RCC 7860 (cell line): ENCODE measurements at places on chromosomes 13 and 19.
A peak's percentile ranks its signal among the peaks of the same experiment; 100 is the strongest.

DNA sequence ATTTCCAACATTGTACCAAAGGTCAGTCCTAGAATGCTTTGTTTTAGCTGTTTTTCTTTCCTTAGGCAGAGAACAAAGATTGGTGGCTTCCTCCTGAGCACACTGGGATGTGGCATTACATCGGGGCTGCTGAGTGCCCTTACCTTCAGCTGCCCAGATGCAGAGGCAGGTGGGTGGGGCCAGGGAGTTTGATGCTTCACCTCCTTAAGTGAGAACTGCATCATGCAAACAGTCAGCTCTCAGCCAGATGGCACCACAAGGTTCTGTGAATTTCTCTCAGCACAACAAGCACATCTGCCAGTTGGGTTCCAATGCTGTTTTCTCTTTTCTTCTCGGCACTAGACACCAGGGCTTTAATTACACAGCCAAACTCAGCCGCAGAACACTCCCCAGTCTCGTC, 87.4 kb upstream of the UBL3 start:
- no peak for DNase-seq

DNA sequence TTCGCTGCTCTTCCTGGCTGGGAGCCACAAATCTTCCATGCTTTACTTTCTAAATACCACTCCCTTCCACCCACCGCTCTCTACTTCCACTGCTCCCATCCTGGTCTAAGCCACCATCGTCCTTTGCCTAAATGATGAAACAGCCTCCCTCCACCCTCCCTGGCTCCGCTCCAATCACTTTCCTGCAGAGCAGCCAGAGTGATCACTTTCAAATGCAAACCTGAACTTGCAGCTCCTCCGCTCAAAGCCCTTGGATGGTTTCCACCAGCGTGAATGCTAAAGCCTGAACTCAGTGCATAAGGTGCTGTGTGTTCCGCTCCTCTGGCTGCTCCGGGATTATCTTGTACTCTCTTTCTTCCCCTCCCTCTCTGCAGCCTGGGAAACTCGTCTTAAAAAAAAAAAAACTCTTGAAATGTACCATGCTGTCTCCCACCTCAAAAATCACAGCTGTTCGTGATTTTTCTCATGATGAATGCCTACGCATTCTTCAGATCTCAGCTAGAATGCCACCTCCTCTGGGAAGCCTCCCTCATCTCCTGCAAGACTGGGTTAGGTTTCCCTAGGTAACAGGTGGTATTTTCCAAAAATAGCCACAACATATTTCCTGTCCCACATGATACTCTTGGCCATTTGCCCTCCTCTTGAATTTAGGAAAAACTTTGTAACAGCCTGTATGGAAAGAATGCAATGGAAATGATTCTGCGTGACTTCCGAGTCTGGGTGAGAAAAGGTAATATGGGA, 3.7 kb upstream of the SIN3B start:
- DNase-seq: peak; percentile 86

DNA sequence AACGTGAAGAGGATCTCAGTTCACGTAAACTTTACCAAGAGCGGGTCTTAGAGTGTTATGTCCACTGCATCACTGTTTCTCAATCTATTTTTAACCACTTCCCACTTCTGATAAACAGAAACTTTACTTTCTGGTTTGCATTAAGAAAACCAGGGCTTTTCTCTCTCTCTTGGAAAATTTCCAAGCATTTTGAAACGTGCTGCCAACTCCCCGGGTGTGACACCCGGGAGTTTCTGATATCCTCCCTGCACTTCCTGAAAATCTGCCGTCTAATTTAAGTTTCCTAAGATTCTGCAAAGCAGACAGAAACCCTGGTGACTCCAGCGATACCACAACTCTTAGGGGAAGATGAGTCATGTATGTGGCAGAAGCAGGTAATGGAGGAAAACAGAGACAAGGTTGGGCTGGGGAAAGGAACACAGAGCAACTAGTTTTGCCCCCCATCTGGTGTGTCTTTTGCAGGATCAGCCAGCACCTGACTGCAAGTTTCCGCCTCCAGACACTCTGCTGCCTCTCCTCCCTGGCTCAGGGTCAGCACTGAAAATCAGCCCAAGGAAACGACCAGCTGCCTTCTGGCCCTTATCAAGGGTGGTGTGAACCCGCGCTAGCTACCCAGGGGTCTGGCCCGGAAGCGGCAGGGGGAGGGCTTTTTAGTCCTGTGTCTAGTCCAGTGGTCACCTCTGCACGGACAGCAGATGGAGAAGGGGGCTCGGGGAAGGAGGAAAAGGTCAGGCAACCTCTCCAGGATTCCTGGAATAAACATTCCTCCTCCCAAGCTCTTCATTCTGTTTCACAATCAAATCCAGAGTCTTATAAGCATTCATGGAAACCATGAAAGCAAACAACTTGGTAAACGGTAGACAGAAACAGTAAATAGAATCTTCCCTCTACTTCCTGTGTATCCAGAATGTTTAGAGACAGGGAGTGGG, 11.3 kb upstream of the FFAR2 start:
- DNase-seq: peak; percentile 22

DNA sequence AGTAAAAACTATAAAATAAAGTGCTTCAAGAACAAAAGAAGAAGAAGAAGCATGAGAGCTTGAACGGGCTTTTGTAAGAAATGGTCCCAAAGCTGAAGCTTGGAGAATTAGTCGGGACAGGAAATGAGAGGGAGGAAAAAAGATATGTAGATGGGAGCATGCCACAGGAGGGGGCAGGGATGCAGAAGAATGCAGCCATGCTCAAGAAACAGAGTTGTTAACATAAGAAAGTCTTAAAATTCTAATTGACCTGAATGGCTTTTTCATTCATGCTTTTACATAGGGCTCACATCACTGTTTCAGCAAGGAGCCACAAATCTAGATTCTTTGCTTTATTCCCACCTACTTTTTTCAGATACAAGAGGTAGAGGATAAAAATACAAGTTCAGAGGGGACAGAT, 27.7 kb upstream of the NBEA start:
- DNase-seq: no peak

DNA sequence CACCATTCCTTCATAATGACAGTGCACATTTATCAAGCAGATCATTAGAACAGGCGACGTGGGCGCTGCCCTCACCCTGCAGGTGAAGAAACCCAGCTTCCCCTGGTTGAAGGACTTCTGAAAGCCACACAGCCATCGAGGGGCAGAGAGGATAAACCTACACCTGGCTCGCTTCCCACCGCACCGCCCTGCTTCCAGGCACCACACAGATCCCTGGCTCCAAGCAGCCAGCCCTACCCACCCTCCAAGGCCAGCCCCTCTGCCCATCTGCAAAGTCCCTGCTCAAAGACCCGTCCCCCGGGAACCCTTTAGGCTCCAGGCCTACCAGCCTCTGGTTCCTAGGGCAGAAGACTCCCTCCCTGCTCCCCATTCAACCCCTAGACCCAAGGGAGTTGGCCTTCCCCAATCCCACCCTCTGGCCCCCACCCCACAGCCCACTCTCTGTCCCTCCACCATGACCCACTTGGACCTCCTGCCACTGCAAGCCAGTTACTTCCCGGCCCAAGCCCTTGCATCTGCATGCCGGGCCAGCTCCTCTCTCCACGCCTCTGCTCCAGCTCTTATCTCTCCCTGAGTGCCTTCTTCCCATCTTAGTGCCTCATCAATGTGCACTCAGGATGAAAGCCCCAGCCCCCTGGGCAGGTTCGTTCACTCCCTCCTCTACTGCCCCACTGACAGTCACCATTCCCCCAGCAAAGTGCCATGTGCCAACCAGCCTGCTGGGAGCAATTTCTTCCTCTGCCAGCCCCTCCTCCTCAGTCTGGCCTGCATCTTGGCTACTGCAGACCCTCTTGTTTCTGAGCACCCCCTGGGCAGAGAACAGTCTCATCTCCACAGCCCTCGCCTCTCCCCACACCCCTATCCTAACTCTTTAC, 28.0 kb downstream of the PEPD start:
- DNase-seq: no peak

GRCh38 chr19:3474010-3474409, 6.3 kb downstream of the SMIM24 start:
- no peak for DNase-seq

GRCh38 chr19:19256072-19256969, 16.8 kb downstream of the TM6SF2 start:
- DNase-seq: no peak

- no peak for DNase-seq
Observed at GRCh38 chr19:46141421-46141820, 6.6 kb upstream of the IGFL2 start.

DNA sequence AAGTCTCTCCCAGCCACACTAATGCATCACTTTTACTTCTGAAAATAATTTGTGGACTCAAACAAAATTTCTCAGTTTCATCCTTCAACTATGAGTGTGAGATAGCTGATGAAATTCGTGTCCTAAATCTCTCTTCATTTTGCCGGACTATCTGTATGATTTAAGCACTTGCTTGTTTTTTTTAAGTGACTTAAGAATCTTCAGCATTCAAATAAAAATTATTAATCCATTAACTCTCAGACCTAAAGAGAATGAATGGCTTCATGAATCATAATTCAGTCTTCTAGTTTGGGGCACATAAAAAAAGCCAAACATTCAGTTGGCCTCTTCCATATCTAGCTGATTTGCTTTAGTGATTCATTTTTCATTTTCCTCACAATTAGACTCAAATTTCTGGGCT, 579.5 kb downstream of the DCT start:
- DNase-seq: no peak

DNA sequence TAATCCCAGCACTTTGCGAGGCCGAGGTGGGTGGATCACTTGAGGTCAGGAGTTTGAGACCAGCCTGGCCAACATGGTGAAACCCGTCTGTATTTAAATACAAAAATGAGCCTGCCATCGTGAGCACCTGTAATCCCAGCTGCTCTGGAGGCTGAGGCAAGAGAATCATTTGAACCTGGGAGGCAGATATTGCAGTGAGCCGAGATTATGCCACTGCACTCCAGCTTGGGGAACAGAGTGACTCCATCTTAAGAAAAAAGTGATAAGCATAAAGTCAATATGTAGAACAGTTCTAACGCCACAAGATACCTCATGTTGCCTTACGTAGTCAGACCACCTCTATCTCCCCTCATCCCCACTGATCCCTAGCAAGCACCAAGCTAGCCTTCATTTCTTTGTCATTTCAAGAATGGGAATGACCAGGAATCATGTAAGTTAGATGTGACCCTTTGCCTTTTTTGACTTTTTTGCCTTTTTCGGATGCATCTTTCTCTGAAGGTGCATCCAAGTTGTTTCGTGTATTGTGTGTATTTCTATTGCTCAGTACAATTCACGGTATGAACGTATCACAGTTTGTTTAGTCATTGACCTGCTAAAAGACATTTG, 6.4 kb downstream of the RPL21 start:
- no peak for DNase-seq

DNA sequence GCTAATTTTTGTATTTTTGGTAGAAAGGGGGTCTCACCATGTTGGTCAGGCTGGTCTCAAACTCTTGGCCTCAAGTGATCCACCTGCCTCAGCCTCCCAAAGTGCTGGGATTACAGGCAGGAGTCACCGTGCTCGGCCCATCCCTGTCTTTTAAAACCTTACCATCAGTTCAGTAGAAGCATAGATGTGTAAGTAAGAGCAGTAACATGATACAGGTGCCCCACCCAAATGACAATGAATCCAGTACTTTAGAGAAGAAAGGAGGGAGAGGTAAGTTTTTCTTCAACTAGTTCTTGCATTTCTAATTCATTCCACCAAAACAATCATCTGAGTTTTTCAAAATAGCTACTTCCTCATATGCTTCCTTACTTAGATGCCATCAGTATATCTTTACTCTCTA, 21.9 kb downstream of the SPRY2 start:
- DNase-seq: no peak

GRCh38 chr13:47747901-47748300, 253.2 kb downstream of the SUCLA2 start:
- no peak for DNase-seq

DNA sequence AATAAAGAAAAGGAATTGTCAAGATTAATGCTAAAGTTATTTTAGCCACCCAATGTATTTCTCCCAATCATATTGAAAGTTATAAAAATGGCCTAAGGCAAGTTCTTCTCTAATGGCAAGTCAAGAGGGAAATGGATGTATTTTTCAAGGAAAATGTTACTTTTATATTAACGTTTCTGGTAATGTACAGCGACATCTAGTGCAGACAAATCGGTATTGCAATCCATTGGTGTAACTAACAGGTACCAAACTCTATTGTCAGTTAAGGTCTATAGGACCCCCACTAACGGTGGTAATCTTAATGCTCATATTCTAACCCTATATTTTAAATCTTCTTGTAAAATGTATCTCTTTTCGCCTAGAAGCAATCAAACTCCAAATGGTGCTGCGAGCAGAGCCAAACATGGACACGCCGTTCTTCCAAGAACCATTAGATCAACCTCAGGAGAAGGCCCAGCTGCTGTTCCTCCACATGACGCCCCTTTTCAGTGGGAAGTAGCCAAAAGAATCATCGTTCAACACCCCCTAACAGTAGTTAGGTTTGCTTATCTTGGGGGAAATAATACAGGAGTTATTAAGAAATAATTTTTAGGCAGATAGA, 98.5 kb upstream of the PABPC3 start:
- DNase-seq: no peak

- no peak for DNase-seq
Observed at GRCh38 chr13:26382366-26382765, 128.4 kb downstream of the CDK8 start.

DNA sequence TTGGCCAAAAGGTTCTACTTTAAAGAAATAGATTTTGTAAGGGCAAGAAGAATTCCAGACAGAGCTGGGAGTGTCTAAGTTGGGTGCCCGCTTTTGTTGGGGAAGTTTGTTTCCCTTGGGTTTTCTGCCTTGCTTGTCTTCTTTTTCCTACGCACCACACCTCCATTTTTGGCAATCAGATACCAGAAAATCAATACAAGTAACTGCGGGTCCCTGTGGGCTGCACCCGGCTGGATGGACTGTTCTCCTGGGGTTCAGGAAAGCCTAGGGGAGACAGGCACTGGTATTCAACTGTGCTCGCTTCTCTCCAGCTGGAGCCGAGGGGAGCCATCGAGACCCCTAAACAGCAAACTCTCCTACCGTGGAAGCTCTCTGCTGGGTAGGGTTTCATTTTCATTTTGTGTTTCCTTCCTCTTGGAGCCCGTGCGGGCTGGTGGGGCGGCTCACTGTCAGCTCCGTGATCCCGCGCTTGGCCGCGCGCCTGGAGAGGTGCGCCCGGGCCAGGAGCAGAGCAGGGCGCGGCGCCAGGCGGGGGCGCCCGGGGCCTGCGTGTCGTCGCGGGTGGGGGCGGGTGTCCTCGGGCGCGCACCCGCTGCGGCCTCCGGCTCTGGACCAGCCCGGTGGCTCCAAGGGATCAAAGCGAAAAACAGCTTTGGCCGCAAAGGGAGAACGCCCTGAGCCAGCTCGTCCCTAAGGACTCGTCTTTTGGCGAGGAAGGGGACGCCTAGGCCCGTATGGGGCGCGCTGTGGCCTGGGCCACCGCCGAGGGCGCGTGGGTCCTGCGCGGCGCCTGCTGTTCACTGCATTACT, 347.2 kb downstream of the ZNF536 start:
- DNase-seq: no peak

DNA sequence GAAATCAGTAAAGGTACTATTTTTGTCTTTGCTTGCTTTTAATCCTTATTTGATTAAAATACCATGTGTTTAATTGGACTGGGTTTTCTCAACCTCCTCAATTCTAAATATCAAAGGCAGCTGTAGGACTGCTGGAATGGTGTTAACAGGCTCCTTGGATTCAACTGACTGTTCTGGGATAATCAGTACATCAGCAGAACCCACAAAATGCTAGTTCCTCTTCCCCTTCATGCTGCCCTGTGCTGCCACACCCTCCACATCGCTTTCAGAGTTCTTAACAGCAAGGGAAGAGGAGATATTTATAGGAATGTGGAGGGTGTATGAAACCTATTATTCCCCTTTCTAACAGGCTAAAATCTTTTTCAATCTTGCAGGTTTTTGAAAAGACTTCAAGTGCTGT, 82.4 kb downstream of the KCTD12 start:
- DNase-seq: no peak

- DNase-seq: no peak
Observed at GRCh38 chr19:1041272-1041834, 1.4 kb downstream of the ABCA7 start.

GRCh38 chr19:49614096-49614833, 23.3 kb downstream of the PRR12 start:
- peak; percentile 56 for DNase-seq
